ENCODE measurements at places on chromosomes 7 and 10. TPM values are rescaled to one million over a fixed set of nuclear protein-coding genes. Genes with fewer than 3 reads are reported as not detected.

- no peak for DNase-seq
- no peak overlapping the region for H3K27ac ChIP-seq
- no peak overlapping the region for H3K4me3 ChIP-seq
- H3K36me3 ChIP-seq, result no peaks in the 10 kb centered on the region
- H3K27me3 ChIP-seq, result no peaks in the 10 kb centered on the region
Measured at GRCh38 chr7:153522261-153522660, 529.9 kb upstream of the DPP6 start.

DNA sequence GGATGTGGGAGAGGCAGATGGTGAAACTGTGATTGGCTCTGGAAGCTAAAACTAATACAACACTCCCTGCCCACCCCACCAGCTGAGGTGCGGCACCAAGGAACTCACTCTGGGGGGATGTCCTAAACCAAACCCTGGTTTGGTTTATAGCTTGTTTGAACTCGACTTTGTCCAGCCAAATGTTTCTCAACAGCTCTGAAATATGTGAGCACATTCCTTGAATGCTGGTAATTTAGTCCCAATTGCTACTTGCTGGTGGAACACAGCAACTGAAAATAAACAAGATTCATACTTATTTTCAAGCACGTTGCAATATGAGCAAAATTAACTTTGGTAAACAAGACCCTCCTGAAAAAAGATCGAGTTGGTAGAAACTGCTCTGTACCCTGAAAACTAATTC lies 39.7 kb upstream of the CARD11 start:
- no peak overlapping the region for H3K27ac ChIP-seq
- H3K36me3 ChIP-seq, result peaks cover 5% of the 10 kb centered on the region
- H3K4me1 ChIP-seq, result no peaks in the 10 kb centered on the region
- peaks cover 52% of the 10 kb centered on the region for H3K27me3 ChIP-seq
- H3K4me3 ChIP-seq, result no peak overlapping the region

DNA sequence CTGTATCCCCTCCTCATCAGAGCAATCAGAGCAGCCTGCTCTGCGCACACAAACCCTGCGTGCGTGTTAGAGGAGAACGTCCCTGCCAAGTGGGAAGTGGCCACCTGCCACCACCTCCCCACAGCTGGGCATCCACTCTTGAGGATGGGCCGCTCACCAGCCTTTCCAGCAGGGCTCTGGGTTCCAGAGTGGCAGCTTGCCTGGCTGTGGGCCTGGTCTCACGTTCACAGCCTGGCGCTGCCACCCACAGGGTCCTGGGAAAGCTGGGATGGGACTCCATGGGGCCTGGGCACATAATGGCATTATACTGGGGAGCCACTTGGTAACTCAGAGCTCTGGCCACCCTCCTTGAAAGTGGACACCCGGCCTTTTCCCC lies 151.1 kb upstream of the PPP2R2D start:
- no peak overlapping the region for H3K4me3 ChIP-seq
- DNase-seq, result no peak
- H3K36me3 ChIP-seq, result peaks cover 4% of the 10 kb centered on the region
- peaks cover 24% of the 10 kb centered on the region for H3K4me1 ChIP-seq
- peaks cover 19% of the 10 kb centered on the region for H3K27me3 ChIP-seq

- no peak overlapping the region for H3K4me3 ChIP-seq
- DNase-seq, result no peak
- peaks cover 22% of the 10 kb centered on the region for H3K4me1 ChIP-seq
- no peaks in the 10 kb centered on the region for H3K27me3 ChIP-seq
- no peak overlapping the region for H3K27ac ChIP-seq
- no peaks in the 10 kb centered on the region for H3K36me3 ChIP-seq
Measured at GRCh38 chr10:8640878-8641277, 586.4 kb downstream of the GATA3 start.

- no peak overlapping the region for H3K4me3 ChIP-seq
- H3K4me1 ChIP-seq, result peaks cover 18% of the 10 kb centered on the region
- H3K36me3 ChIP-seq, result no peaks in the 10 kb centered on the region
- H3K27me3 ChIP-seq, result no peaks in the 10 kb centered on the region
Measured at GRCh38 chr10:87918254-87918859, 54.9 kb downstream of the PTEN start.

GRCh38 chr7:15801551-15801950 lies 115.1 kb upstream of the MEOX2 start:
- H3K27ac ChIP-seq, result no peak overlapping the region
- H3K27me3 ChIP-seq, result no peaks in the 10 kb centered on the region
- no peaks in the 10 kb centered on the region for H3K36me3 ChIP-seq

DNA sequence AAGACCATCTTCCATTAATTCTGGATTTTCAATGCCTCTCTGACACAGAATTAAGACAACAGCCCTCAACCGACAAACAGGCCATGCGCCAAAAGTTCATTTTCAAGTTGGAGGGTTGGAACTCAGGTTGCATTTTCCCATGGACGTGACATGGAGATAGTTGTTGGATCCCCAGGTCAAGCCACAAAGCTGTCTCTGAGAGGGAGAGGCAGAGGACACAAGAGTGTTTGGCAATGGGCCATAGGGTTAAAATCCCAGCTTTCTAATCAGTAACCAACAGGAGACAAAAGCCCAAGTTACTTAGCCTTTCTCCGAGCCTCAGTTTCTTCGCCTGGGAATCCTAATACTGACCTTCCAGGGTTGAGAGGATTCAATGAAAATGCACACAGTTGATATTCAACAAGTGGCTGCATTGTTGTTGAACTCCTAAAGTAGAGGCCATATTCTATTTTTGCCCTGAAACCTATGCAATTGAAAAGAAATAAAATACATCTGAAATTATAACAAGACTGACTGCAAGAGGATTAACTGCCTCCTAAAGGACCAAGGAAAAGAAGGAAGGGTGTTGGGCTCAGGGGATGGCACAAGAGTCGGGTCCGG lies 44.3 kb downstream of the SORBS1 start:
- DNase-seq, result no peak
- peaks cover 11% of the 10 kb centered on the region for H3K4me1 ChIP-seq
- H3K4me3 ChIP-seq, result no peak overlapping the region
- H3K36me3 ChIP-seq, result no peaks in the 10 kb centered on the region
- no peak overlapping the region for H3K27ac ChIP-seq

GRCh38 chr7:2523941-2524807 lies 4.6 kb downstream of the LFNG start:
- peak; percentile 99 for DNase-seq
- peaks cover 91% of the 10 kb centered on the region for H3K36me3 ChIP-seq
- peak overlapping the region; percentile 77 for H3K27ac ChIP-seq
- H3K27me3 ChIP-seq, result no peaks in the 10 kb centered on the region
- H3K4me1 ChIP-seq, result peaks cover 46% of the 10 kb centered on the region

GRCh38 chr10:102832987-102833386 lies 4.2 kb downstream of the CYP17A1 start:
- H3K36me3 ChIP-seq, result no peaks in the 10 kb centered on the region
- peaks cover 52% of the 10 kb centered on the region for H3K27me3 ChIP-seq
- H3K27ac ChIP-seq, result no peak overlapping the region

DNA sequence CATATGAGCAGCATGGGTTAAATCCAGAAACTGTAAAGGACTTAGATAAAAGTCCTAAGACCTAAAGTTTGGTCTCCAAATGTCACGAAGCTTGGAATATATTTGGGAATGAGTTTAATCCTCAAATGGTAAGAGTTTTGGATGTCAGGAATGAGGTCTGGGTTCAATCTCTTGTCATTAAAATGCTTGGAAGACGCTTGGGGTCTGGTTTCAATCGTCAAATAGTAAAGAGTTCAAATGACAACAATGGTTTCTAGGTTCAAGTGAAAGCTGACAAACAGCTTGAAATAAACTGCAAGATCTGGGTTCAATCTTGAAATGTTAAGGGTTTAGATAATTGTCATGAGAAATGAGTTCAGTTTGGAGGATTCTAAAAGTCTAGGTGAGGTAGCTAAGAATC lies 385.5 kb upstream of the HPS1 start:
- H3K4me3 ChIP-seq, result no peak overlapping the region
- H3K27me3 ChIP-seq, result no peaks in the 10 kb centered on the region
- no peak overlapping the region for H3K27ac ChIP-seq
- no peak for DNase-seq
- no peaks in the 10 kb centered on the region for H3K4me1 ChIP-seq

DNA sequence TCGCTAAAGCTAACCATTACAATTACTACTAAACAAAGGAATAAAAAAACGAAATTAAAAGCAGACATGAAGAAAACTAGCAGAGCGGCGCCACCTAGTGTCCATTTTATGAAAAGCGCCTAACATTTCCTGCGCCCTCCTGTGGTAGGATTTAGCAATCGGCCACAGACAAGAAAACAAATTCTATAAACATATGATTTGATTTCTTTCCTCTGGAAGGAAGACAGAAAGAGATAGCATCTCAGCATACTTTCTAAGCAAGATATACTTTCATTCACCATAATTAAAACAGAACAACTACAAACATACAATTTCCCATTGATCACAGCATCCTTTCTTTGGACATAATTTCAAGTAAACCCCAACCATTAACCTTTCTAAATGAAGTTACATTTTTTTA lies 337.7 kb upstream of the NPVF start:
- H3K36me3 ChIP-seq, result peaks cover 5% of the 10 kb centered on the region
- H3K4me3 ChIP-seq, result no peak overlapping the region
- peaks cover 13% of the 10 kb centered on the region for H3K4me1 ChIP-seq
- H3K27ac ChIP-seq, result no peak overlapping the region
- peaks cover 43% of the 10 kb centered on the region for H3K27me3 ChIP-seq

GRCh38 chr7:55510621-55511020 lies 61.7 kb downstream of the VOPP1 start:
- no peaks in the 10 kb centered on the region for H3K4me1 ChIP-seq
- H3K27me3 ChIP-seq, result no peaks in the 10 kb centered on the region
- H3K27ac ChIP-seq, result no peak overlapping the region
- H3K4me3 ChIP-seq, result no peak overlapping the region
- no peak for DNase-seq

DNA sequence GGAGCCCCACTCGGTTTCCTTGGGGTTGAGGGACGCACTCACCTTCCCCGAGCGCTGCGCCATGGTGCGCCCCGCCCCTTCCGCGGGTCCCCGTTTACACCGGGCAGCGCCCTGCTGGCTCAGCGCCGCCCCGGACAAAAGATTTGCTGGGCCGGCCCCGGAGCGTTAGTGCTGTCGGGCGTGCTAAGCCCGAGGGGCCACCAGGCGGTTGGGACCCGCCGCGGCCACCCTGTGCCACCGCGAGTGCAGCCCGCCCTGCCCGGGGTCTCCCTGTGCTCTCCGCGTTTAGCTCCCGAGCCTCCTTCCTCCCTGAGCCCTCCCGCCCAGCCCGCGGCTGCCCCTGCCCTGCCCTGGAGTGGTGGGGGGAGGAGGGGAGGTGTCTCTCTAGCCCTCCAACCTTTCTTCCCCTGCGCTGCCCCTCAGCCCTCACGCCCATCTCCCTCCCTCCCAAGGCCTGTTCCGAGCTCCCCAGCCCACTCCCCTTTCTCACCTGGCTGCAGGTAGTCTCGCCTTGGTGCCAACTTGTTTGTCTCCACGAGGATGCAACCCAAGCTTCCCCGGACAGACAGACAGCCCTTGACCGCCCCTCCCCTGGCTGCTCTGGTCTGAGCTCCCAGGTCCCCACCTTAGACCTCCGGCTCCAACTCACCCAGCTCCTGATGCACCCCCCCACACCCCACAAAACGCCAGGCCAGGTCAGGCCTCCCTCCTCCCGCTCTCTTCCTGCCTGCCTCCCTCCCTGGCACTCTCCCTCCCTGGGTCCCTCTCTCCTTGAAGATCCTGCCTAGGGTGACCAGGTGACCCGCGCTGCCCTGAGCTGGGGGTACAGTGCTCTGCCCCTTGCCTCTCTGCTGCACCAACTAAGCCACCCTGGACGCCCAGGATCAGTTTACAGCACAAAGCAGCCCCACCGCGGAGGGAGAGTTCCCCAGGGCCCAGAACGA lies at the start of gene CRYGN:
TSS of gene CRYGN (minus strand) at position 287 of the 944 bp plus-strand sequence. CDS start at position 63, 224 bp downstream.
- H3K4me3 ChIP-seq, result peak within 1 kb of the TSS; percentile 64
- H3K27ac ChIP-seq, result no peak within 1 kb of the TSS
- DNase-seq, result no peak

- H3K4me3 ChIP-seq, result no peak overlapping the region
- H3K27ac ChIP-seq, result no peak overlapping the region
- peaks cover 9% of the 10 kb centered on the region for H3K4me1 ChIP-seq
- DNase-seq, result no peak
Measured at GRCh38 chr10:101405001-101405400, 51.0 kb downstream of the BTRC start.

- no peak overlapping the region for H3K27ac ChIP-seq
- H3K4me3 ChIP-seq, result no peak overlapping the region
- no peaks in the 10 kb centered on the region for H3K36me3 ChIP-seq
- H3K27me3 ChIP-seq, result no peaks in the 10 kb centered on the region
Measured at GRCh38 chr10:31769564-31769963, 159.1 kb downstream of the ARHGAP12 start.

GRCh38 chr10:117248750-117249465 lies 8.0 kb downstream of the SLC18A2 start:
- H3K36me3 ChIP-seq, result no peaks in the 10 kb centered on the region
- no peak overlapping the region for H3K27ac ChIP-seq
- H3K4me3 ChIP-seq, result no peak overlapping the region
- peaks cover 49% of the 10 kb centered on the region for H3K27me3 ChIP-seq
- H3K4me1 ChIP-seq, result no peaks in the 10 kb centered on the region

GRCh38 chr10:42707234-42707633 lies 68.9 kb upstream of the ZNF33B start:
- H3K27me3 ChIP-seq, result no peaks in the 10 kb centered on the region
- DNase-seq, result no peak
- H3K36me3 ChIP-seq, result no peaks in the 10 kb centered on the region
- no peak overlapping the region for H3K4me3 ChIP-seq

GRCh38 chr7:30172451-30172850 lies 37.7 kb downstream of the MTURN start:
- no peaks in the 10 kb centered on the region for H3K36me3 ChIP-seq
- no peak overlapping the region for H3K27ac ChIP-seq
- H3K27me3 ChIP-seq, result peaks cover 17% of the 10 kb centered on the region
- H3K4me1 ChIP-seq, result peaks cover 8% of the 10 kb centered on the region
- DNase-seq, result no peak

DNA sequence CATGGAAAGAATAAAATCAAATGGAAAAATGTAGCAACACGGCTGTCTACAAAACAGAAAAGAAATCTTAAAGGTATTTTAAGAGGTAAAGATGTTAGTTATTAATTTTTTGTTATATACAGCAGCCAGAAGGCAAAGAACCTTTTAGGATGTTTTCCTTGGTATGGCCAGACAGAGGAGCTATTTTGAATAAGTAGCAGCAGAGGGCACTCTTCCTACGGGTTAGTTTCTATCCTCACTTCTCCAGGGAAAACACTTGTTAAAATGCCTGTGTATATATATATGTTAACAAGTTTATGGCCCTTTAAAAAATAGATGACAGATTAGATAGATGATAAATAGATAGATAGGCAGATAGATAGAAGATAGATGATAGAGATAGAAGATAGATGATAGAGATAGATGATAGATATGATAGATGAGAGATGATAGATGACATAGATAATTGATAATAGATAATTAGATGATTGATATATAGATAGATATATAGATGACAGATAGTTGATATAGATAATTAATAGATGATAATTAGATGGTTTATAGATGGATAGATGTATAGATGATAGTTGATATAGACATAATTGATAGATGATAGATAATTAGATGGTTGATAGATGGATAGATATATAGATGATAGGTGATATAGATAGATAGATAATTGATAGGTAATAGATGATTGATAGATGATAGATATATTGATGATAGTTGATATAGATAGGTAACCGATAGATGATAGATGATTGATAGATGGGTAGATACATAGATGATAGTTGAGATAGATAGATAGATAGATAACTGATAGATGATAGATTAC lies 57.8 kb upstream of the WIPF3 start:
- H3K4me1 ChIP-seq, result peaks cover 14% of the 10 kb centered on the region
- peak; percentile 22 for DNase-seq
- no peaks in the 10 kb centered on the region for H3K36me3 ChIP-seq
- H3K4me3 ChIP-seq, result no peak overlapping the region

The MET gene
- total RNA-seq, result 249 TPM

The NKX1-2 gene
- not detected for total RNA-seq

The TLL2 gene
- 0.44 TPM for total RNA-seq

The OR6V1 gene
- not detected for total RNA-seq

The GIMAP1 gene
- total RNA-seq, result not detected

The TFR2 gene
- 1.5 TPM for total RNA-seq

The HECTD2 gene
- 3.1 TPM for total RNA-seq

The CREB3L2 gene
- 39.9 TPM for total RNA-seq

The DDIT4 gene
- total RNA-seq, result 294 TPM

The NAT16 gene
- total RNA-seq, result not detected
